ENCODE measurements at places on chromosomes 1 and 21.

GRCh38 chr21:35239811-35240219, 190.7 kb upstream of the RUNX1 start:
- peak; percentile 10 for DNase-seq

- DNase-seq = no peak
Observed at GRCh38 chr1:25821630-25822091, 1.9 kb downstream of the MTFR1L start.

GRCh38 chr1:28902738-28903137, 11.6 kb upstream of the EPB41 start:
- DNase-seq = no peak

DNA sequence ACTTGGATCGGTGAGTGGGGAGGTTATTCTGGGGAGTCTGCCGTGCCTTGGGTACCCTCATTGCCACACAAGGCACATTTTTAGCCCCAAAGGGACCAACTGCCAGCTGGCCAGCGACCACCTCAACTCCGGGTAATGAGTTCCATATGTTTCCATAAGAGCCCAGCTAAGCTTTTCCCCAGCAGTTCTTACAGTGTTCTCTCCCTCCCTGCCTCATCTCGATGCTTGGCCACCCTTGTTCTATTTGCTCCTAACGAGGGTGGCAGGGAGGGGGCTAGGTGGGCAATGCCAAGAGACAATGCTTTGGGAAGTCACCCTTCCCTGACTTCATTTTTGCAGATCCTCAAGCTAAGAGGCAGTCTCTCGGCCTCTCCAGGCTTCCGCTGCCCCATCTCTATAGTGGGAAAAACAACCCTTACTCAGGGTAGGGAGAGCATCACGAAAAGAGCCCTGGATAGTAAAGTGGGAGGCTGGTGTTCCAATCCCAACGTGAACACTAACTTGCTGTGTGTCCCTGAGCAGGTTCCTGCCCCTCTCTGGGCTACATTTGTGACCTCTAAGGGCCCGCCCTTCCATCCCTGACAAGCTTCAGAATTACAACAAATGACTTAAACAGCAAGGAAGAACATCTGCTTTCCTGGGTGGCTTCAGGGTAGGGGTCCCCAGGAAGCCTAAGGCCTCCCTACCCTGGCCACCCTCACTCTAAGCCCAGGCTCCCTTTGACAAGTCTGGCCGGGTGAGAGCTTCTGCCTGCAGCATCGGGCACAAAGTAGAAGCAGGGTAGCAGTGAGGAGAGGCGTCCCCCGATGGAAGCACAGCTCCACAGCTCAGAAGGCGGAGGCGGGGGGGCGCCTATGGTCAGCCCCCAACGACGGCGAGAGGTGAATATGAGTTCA, 5.8 kb downstream of the ID3 start:
- DNase-seq = no peak

GRCh38 chr1:49340576-49340975, 563.9 kb upstream of the BEND5 start:
- DNase-seq = no peak

GRCh38 chr1:211741788-211742187, 66.4 kb upstream of the NEK2 start:
- no peak for DNase-seq

- no peak for DNase-seq
Observed at GRCh38 chr1:45531873-45532272, 10.2 kb upstream of the PRDX1 start.

DNA sequence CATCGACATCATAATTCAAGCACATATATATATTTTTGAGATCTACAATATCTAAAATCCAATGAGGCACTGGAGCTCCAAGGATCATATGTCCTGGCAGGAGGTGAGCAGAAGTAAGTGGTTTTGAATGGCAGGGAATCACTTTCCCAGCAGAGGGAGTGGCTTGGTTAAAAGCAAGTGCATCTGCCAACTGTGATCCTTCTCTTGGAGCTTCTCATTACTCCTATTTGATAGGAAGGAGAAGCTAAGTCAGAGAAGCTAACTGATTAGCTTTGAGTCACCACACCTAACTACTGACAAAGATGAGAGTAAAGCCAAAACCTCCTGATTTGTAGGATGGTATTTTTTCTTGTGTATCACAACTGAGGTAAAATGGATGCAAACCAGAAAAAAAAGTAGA, 55.0 kb downstream of the ALG14 start:
- DNase-seq = no peak

DNA sequence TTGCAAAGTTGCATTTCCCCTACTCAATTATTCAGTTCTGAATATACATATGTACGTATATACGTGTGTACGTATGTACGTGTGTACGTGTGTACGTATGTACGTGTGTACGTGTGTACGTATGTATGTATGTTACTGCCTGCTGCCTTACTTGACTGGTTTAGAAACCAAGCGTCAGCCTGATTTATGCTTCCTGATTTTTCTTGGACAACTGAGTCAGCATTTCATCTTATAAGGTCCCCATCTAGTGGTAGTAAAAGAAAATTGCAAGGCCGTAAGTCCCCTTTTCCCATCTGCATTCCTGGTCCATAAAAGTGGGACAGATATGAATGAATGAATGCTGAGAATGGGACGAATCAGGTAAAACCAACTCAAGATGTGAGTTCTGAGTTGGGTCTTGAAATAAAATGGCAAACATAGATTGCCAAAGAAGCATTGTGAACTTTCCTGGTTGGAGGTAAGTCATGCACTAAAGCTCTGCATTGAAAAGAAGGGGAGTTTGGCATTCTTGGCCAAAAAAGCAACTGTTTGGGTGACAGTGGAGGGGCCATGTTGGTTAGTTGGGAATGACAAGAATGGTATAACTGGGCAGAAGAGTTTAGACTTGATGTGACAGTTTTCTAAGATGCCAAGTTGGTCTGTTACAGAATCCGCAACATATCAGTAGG, 76.4 kb upstream of the DNAH14 start:
- peak; percentile 15 for DNase-seq

DNA sequence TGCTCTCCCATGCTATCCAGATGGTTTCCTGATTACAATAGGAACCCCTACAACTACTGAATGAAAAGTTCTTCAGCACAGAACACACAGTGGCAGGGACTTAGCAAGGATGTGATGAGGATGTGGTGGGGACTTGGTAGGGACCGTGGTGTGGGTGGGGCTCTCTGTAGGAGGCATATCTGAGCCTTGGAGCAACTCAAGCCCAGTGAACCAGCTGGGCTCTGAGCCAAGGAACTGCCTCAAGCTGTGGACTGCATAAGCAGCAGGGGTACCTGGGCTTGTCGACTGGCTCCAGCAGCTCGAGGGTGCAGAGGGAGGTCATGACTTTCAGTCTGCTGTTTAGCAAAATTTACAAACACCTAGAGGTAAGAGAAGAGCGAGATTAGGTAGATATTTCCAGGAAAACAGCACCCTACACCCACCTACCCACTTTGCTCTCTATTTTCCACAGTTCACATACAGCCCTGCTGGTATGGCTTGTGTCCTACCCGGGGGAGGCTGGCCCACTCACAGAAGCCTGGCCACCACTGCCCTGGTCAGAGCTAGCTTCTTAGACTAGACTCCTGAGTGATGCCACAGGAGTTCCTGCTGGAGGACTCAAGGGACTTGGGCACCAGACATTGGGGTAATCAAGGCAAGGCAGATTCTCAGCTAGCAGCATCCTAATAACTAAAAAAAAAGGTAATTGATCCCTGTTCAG, 86.8 kb upstream of the GCLM start:
- DNase-seq = no peak

DNA sequence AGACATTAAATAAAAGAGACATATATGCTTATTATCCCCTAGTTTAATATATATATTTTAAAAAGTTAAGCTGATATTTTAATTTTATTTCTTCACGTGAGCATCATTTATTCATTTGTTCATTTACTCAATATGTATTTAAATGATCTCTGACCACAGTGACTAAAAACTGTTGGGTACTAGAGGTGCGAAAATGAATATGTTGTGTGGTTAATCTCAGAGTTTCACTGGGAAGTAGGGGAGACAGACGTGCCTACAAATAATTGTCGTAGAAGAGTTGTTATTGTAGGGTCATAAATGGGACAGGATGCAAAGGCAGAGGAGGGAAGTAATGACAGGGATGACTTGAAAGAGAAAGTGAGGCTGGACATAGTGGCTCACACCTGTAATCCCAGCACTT, 213.0 kb upstream of the CACYBP start:
- DNase-seq = no peak

- no peak for DNase-seq
Observed at GRCh38 chr1:221834698-221835513, 93.0 kb upstream of the DUSP10 start.

GRCh38 chr1:54108156-54108555, 44.6 kb downstream of the CDCP2 start:
- DNase-seq = no peak

GRCh38 chr1:212467843-212468482, 35.2 kb downstream of the NENF start:
- no peak for DNase-seq

DNA sequence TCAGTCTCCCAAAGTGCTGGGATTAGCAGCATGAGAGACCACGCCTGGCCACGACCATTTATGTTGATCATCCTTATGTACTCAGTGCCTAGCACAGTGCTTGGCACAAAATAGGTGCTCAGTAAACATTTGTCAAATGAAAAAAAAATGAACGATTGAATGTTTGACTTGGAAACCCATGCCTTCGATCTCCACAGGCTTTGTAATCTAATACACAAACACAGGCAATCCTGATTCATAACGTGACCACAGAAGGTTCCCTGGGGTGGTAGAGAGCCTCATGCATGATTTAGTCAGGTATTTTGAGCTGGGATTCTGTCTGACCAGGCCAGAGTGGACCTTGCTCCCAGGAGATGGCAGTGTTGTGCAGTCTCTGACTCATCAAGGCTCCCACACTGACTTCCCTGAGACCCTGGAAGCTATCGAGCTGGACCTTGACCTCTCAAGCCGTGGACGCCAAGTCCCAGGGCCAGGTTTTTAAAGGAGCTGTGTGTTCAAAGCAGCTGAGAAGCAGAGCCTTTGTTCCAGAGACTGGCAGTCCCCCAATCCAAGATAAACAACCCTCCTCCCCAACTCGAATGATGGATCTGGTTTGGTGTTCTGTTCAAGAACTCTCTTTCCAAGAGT, 81.1 kb downstream of the PGM1 start:
- no peak for DNase-seq

DNA sequence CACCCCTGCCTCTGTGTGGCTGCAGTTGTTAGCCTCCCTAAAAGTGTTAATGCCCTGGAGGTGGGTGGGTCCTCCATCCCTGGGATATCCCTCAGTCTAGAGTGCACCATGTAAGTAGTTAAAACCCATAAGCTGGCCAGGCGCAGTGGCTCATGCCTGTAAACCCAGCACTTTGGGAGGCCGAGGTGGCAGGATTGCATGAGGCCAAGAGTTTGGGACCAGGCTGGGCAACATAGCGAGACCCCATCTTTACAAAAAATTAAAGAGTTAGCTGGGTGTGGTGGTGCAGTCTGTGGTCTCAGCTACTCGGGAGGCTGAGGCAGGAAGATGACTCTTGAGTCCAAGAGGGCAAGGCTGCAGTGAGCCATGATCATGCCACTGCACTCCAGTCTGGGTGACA, 10.3 kb downstream of the MYOC start:
- no peak for DNase-seq

DNA sequence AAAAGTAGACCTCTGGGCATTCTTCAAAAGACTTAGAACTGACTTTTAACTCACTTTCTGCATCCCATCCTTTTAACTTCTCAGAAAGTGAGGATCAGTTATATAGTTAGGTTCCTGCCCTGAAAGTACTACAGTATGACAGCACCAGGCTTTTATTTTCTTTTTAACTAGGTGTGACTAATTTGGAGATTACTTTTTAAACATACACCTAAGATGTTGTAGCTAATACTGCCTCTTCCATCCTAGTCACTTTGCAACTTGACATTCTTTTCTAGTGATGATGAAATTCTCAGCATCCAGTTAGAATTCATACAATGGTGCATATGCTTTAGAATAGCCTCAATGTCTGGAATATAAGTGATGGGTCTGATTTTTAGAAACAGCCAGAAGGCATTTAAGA, 24.6 kb downstream of the RUNX1 start:
- no peak for DNase-seq

GRCh38 chr1:247465796-247466195, 7.9 kb upstream of the OR2B11 start:
- no peak for DNase-seq

DNA sequence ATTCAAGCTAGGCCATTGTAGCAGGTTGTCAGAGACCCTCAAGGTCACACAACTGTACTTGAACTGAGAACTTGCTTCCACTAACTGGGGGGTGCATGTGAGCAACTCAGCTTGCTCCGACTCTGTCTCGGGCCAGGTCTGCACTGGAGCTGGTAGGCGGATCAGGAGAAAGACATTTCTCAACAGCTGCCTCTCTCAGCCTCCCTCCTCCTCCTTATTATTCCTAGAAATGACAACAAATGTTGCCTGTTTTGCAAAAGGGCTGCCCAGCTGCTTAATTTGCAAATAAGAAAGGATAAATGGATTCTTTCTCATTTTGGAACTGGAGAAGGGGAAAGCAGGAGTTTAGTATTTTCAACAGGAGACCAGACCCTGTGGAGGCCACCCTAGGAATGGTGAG, 140.5 kb downstream of the RHOU start:
- no peak for DNase-seq

DNA sequence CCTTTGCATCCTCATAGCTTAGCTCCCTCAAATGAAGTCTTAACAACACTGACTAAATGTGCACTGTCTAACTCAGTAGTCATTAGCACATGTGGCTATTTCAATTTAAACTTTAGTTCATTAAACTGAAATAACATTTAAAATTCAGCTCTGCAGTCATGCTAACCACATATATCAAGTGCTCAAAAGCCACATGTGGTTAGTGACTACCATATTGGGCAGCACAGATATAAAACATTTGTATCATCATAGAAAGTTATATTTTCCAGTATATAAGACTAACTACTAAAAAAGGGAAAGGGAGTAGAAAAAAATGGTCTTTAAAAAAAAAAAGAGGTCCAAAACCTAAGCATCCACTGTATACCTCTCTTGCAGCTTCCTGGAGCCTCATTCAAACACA, 64.1 kb downstream of the SETD4 start:
- DNase-seq = no peak

- no peak for DNase-seq
Observed at GRCh38 chr1:27267153-27267552, 32.7 kb downstream of the WDTC1 start.

DNA sequence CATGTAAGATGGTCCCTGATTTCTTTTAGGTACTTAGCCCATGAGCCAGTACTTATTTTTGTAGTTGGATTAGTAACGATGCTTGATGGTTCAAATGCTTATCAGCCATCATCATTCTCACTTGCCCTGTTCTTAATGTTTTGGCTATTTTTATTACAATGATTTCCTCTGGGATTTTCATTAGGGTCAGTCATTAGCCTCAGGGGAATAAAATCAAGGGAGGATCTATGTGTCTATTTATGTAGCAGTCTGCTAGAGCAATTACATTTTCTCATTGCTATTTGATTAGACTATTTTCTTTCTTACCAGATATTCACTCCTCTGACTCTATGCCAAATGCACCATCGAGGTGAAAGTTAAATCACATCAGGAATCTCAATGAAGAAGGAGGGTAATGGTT, 10.9 kb upstream of the CCT8 start:
- DNase-seq = no peak

DNA sequence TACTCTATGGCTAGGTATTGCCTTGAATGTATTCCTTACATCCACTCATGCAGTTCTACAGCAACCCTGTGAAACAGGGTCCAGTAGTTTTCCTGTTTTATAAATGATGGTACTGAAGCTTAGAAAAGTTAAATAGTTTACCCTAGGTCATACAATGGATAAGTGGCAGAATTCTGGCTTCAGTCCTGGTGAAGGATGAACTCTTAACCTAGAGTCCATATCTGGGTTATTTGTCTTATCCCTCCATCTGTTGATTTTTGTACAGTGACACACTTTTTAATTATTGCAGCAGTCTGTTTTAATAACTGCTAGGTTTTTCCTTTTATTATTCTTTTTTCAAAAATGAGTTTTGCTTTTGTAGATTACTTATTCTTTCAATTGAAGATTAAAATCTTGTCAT, 263.9 kb downstream of the DNM3 start:
- no peak for DNase-seq

All from NCI-H2081 treated with DMSO at 0.1 percent for 48 hours (cell line).